ENCODE measurements at places on chromosomes 2 and 18.

GRCh38 chr2:72576459-72576858 lies 249.4 kb downstream of the EXOC6B start:
- no peak for DNase-seq

DNA sequence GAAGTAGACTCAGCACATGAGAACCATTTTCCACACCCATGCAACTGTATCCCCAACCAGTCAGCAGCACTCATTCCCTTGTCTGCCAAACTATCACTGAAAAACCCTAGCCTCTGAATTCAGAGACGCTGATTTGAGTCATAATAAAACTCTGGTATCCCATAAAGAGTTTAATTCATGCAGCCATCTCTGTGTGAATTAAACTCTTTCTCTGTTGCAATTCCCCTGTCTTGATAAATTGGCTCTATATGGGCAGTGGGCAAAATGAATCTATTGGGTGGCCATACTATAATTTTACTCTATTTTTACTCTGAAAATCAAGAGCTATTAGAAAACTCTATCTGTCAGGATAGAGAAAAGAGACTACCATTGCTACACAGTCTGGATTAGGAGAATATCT lies 40.6 kb upstream of the TWSG1 start:
- DNase-seq: no peak

GRCh38 chr2:238075397-238075796 lies 14.6 kb downstream of the SCLY start:
- no peak for DNase-seq

GRCh38 chr2:161898633-161899032 lies 175.4 kb downstream of the DPP4 start:
- DNase-seq: no peak

GRCh38 chr2:73852020-73852419 lies 23.3 kb downstream of the STAMBP start:
- DNase-seq: peak; percentile 93

DNA sequence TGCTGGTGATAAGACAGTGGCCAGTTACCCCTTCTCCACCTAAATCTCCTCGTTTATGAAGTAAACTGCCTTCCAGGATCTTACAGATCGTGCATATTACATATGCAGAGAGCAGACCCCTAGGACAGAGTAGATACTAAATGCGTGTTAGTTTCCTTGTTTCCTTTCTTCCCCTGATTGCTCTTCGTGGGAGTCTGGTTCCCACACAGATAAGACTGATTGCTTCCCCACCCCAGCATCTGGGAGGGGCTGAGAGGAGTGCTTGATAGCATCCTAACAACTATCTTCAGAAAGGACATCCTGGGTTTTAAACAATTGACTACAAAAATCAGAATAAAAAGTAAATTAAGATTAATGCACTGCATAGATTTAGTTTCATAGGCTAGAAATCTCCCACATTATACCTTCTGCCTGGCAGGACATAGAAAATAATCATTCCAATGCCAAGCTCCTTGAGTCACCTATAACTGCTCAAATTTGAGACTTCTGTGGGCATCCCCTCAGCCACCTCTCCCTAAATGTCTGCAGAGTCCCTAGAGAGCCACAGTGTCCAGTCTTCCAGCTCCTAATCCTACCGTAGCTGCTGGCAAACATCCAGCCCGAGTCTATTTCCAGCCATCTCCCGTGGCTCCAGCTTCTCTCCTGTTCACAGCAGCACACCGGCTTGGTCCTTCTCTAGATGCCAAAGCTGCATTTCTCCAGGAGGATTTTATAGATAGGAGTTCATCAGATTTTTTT lies 128.3 kb downstream of the LRRC30 start:
- no peak for DNase-seq

- peak; percentile 15 for DNase-seq
These were observed 664 bp downstream of the CCT4 start for GRCh38 chr2:61887717-61888266.

DNA sequence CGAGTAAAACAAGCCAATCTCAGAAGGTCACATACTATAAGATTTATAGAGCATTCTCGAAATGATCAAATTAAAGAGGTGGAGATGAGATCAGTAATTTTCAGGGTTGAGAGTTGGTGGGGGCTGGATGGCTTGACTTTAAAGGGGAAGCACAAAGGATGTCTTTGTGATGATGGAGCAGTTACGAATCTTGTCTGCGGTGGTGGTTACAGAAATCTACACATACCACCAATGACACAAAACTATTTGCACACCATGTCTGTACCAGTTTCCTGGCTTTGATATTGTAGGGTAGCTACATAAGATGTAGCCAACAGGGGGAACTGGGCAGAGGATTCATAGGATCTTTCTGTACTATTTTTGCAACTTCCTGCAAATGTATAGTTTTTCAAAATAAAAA lies 190.6 kb upstream of the SMIM21 start:
- no peak for DNase-seq

- DNase-seq: no peak
These were observed 27.5 kb downstream of the INHBB start for GRCh38 chr2:120373424-120373823.

GRCh38 chr2:66596256-66596655 lies 161.3 kb downstream of the MEIS1 start:
- peak; percentile 51 for DNase-seq

DNA sequence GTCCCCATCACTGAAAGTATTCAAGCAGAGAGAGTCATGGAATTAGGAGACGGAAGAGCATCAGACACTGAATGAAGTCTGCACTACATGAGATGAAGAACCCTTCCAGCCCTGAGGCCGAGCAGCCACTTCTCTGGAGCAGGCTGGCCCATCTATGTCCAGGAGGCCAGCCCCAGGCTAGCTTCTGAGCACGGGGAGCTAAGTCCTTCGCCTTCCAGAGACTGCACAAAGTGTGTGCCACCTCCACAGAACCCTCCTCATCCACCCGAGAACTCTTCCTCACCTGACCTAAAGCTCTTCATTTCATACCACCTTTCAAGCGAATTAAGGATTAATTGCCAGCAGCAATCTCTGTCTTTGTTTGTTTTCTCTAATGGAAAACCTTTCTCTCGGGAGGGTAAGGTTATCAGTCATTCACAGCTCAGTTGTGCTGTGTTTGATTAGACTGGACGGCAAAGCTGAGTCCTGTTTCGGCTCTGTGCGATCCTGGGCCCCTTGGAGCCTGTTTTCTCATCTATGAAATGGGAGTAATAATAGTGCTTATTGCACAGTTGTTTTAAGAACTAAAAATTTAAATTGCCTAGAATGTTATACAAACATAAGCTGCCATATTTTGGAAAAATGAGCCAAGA lies 38.0 kb downstream of the SCTR start:
- no peak for DNase-seq

DNA sequence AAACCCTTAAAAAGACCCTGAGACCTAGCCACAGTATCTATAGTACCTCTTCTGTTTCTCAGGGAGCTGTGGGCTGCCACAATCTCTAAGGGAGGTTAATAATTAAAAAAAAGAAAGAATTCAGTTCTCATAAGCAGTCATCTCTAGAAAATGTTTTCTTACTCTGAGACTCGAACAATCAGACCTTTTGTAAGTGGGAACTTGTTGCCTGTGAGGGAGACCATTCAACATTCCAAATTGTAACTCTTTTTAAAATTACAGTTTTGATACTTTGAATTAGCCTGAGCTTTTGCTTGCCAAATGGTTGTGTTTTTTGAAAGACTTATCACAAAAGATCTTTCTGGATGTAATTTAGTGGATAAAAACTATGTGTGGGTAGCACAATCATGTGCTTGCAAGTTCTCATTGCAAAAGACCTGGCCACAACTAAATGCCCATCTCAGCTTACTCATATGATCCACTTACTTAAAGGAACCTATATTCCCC lies 33.3 kb downstream of the IL1R2 start:
- DNase-seq: no peak

DNA sequence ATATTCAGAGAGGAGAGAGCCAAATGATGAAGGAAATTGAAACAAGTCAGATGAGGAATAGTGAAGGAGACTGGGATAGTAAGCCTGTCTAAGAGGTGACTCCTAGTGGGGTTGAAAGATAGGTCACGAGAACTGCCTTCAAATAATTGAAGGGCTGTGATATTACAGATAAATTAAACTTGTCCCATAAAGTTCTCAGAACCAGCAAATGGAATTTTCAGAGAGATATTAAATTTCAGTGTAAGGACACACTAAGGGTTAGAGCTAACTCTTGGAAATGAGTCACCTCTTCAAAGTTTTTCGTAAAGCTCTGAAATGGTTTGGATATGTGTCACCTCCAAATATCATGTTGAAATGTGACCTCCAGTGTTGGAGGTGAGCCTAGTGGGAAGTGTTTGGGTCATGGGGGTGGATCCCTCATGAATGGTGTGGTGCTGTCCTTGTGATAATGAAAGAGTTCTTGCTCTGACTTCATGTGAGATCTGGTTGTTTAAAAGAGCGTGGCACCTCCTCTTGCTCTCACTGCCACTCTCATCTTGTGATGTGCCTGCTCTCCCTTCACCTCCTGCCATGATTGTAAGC lies 87.3 kb downstream of the BABAM2 start:
- DNase-seq: peak; percentile 96

- no peak for DNase-seq
These were observed 85.4 kb upstream of the ZNF516 start for GRCh38 chr18:76580288-76580962.

DNA sequence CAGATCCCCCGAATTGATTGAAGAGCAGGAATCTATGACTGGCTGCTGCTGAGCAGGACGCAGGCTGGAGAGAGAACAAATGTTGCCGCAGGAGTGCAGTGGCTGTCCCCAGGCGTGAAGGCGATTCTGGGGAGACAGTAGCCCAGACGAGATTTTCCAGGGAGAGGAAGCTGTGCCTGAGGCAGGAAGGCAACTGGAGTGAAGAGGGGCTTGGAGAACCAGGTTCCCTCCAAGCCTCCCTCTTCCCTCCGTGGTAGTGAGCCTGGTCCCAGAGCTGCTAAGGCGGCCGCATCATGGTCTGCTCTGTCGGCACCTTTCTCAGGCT lies 1.3 kb upstream of the NPPC start:
- DNase-seq: no peak

DNA sequence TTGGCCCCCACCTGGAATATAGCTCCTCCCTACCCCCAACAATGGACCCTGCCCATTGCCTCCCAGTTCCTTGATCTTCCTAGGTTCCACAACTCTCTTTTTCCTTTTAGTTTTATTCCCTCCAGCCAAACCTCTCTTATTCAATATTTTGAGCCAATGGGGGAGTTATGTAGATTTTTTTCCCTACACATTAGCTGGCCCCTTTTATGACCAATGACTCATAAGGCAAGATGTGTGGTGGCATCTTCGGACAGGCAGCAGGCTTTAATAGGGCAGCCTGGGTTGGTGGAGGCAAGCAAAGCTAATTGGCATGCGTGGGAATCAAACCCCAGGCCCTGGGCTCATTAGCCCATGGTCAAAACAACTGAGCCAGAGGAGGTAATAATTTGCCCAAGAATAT lies 9.2 kb downstream of the GRP start:
- no peak for DNase-seq

- no peak for DNase-seq
These were observed 25.7 kb downstream of the RPE start for GRCh38 chr2:210028178-210028577.

GRCh38 chr2:84969511-84970209 lies 1.3 kb upstream of the KCMF1 start:
- DNase-seq: peak; percentile 13

DNA sequence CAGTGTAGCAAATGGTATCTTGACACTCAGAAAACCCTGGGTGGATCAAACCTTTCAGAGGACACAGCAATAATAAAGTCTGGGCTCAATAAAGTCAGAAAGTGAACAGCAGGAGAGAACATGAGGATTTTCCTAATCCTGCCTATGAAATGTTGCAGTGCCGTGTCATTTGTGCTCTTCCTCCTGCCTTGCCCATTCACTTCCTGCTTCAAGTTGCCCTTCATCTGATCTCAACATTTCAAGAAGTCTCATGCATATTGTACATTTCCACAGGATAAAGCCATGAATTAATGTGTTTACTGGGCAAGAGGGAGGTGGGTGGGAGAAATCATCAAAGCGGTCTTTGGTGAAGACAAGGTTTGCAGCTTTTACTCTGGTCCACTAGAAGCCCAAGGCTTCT lies 51.1 kb upstream of the STPG4 start:
- no peak for DNase-seq

GRCh38 chr2:209505410-209505809 lies 81.6 kb downstream of the MAP2 start:
- DNase-seq: no peak

- DNase-seq: no peak
These were observed 45.5 kb upstream of the NAB1 start for GRCh38 chr2:190603374-190603773.

DNA sequence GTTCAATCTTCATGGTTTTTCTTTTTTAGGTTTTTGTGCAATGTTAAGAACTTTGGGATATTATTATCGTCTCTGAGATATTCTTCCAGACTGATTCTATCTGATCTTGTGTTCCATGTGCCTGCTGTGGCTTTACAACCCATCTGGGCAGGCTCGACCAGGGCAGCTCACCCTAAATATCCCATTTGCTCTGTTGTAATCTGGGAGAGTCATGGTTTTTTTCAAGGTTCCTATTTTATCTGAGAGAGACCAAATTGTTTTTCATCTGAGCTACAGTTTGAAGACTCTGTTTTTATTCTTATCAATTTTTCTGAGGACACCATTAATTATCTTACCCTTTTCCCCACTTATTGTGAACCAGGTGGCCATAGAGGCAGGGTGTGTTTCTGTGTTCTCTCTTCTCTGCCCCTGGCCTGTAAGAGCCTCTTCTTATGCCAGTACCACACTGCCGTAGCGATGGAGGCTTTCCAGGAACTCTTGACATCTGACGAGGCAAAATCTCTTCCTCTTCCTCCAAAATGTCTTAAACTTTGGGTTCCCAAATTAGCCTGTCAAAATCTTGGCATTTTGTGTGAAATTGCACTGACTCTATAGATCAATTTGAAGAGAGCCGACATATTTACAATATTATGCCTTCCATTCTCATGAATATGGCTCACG lies 3.1 kb downstream of the SP140L start:
- no peak for DNase-seq

DNA sequence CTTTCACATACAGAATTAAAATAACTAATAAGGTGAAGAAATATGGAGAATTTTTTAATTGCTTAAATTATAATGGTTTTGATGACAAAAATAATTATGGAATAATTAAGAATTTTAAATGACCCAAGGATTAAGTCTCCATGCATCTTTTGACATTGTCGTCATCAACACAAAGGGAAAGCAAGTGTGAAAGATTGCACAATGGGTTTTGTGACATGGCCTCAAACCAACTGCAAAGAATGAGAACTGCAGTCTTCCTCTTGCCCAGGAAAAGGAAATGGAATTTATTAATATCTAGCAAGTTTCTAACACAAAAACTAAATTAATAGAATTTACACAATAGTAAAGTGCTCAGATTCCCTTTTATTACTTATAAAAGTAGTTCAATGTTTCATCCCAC lies 329.1 kb upstream of the PKDCC start:
- DNase-seq: no peak

DNA sequence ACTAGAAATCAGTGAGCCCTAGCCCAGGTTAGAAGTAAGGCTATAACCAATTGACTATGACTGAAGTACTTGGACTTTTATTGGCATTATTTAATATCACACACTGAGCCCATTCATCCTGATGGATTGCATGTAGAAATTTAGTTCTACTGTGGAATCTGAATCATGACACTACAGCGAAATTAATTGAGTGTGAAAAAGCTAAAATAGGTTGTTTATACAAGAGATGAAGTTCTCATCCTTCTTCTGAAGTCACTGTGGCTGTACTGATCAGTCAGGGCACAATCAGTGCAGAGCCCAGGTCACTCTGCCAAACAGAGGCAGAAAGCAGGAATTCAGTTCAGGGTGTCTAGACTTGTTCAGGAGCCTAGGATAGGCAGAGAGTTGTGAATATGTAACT lies 158.9 kb downstream of the BABAM2 start:
- no peak for DNase-seq

Data from HCEC 1CT (cell line).